ENCODE measurements at places on chromosomes 1 and 21.
A peak's percentile ranks its signal among the peaks of the same experiment; 100 is the strongest.

DNA sequence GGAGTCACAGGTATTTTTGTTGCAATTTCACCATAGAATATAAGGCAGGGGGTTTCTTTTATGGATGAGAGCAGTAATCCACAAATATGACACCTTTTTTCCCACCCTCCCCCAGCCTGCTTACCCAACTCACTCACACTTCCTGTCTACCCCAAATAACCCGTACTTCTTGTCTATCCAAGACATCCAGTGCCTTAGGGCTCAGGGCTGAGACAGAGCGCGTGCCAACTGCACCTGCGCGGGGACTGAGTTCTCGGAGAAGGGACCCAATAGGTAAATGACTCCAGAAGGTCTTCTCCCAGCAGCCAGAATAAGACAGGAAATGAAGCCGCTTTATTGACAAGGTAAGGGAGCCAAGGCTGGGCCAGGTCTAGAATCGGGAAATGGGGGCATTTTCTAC lies 369.1 kb downstream of the SIPA1L2 start:
- DNase-seq: no peak

- DNase-seq: no peak
Measured at GRCh38 chr1:31633117-31633516, 11.6 kb downstream of the PEF1 start.

GRCh38 chr1:200139661-200140250 lies 112.2 kb downstream of the NR5A2 start:
- no peak for DNase-seq

DNA sequence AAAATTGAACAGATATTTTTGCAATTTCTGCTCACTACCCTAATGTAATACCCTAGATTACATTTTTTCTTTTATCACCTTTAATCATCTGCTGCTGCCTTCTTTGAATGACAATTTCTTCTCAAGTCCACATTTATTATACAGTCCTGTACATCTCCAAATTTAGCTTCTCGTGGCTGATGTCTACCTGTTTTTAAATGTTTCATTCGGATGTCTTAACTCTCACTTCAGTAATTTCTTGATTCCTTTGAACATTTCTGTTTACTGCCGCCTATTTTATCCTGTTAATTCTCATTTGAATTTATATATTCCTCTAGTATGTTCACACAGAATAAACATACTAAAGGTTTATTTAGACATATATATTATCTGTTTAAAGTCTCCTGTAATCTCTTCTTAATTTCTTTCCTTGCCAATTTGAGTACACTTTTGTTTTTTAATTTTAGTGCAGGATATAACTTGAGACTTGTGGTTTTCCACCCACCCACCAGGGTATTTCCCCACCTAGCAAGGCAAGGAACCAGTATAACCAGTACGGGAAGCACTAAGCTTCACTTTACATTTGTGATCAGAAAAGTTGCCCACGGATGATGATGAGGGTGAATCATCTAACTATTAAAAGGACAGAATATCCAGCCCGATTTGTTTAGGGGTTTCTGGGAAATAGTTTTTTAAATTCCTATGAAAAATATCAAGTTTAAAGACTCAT lies 12.7 kb downstream of the INSL5 start:
- no peak for DNase-seq

DNA sequence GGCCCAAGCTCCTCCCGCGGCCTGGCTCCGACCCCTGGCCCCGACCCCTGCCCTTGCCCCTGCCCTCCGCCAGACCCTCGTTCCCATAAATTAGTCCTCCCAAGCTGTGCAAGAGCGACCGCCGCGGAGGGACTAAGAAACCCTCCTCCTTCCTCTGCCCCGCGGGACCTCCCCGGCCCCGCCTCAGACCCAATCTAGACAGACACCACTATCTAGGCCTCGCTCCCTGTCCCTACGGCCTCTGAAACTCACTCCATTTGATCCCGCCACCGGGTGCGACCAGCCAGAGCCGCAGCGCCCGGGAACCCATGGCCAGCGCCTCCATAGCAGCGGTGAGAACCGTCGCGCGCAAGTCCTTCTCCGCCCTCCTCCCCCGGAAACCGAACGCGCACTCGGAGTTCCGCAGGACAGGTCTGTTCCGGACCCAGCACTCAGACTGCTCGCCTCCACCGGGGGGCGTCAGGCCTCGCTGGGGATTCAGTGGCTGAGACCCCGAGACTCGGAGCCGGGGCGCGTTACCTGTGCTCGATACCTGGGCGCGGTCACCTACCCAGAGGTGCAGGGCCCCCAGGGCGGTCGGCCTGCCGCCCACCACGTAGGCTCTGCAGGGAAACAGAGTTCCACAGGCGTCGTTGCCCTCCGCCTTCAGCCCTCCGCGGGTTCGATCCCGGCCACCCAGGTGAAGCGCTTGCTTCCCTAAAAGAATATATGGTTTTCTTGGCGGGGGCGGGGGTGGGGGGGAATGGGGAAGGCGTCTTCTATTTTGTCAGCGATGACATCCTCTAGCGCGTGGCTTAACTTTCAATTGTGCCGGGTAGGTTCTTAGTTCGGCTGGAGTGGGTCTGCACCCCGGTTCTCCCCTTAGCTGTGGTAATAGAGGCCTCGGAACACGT lies at the start of gene MRPL39:
Gene MRPL39, minus strand, starts transcription at position 331 of the 893 bp plus-strand sequence. Its CDS starts 6 bp downstream, at position 325.
- DNase-seq: peak; percentile 85

- DNase-seq: no peak
Measured at GRCh38 chr1:242886137-242886536, 361.6 kb upstream of the PLD5 start.

- no peak for DNase-seq
Measured at GRCh38 chr1:153934746-153935145, 11.8 kb downstream of the DENND4B start.

DNA sequence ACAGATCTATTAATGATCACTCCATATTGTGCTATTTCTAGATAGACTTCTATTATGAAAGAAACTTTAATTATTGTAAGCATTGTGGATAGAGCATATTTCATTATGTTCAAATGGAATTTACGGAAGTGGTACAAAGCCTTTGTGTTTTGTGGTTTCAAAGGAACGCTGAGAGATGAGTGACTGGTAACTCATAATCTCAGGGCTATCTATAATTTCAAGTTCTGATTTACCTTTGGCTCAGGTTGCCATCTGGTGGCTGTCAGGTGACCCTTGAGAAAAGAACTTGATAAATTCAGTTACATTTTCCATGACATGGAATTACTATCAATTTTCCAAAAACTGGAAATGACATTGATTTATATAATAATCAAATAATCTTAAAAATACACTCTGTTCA lies 12.2 kb downstream of the NTNG1 start:
- no peak for DNase-seq

DNA sequence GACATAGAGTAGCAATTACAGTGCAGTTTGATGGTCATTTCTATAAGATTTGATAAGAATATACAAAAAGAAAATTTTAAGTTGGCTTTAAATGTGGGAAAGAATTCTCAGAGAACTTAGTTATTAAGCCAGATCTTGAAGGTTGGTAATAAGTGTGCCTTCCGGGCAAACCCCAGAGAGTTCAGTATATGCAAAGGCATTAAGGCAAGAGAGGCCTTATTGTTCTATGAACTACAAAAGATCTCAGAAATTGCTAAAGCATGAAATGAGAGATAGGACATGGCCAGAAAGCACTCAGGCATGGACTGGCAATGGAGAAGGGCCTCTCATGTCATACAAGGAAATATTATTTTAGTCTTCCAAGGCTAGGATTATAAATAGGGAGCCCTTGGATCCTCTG lies 390.2 kb upstream of the C1orf87 start:
- DNase-seq: no peak

DNA sequence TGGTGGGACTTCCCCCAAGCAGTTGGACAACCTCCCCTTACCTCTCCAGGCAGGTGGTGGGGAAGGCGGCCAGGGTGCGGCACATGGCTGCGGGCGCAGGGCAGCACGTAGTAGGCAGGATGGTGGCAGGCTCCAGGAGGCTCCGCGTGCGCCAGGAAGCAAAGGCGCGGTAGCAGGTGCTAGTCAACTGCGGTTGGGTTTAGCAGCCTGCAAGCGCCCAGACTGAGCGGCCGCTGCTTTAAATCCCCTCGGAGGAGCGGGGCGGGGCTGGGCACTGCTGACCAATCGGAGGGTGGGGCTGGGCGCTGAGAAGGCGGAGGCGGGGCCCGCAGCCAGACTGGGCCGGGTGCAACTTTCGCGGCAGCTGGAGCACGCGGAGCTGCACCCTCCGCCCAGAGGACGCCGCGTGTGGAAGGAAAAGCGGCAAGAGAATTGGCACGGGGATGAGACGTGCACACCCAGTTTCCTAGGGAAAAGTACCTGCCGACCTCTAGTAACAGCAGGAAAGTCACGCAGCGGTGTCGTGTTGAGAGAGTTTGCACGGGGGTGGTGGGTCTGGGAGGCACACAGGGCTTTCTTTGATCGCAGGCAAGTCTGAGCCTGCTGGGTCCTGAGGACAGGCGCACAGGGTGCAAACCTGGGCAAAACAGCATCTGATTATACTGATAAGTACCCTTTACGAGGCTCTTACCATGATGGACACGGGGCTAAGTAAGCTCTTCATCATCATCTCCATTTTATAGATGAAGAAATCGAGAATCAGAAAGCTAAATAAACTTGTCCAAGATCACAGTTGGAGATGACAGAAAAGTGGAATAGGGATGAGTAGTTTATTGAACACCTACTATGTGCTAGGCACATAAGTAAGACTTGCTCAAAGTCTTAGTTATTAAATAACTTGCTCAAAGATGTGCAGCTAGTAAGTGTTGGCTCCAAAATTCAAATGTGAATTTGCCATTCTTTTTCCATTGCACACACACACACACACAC lies at the start of gene RGS16:
Gene RGS16, minus strand, starts transcription at position 215 of the 990 bp plus-strand sequence. Its CDS starts 130 bp downstream, at position 85.
- DNase-seq: peak; percentile 97

DNA sequence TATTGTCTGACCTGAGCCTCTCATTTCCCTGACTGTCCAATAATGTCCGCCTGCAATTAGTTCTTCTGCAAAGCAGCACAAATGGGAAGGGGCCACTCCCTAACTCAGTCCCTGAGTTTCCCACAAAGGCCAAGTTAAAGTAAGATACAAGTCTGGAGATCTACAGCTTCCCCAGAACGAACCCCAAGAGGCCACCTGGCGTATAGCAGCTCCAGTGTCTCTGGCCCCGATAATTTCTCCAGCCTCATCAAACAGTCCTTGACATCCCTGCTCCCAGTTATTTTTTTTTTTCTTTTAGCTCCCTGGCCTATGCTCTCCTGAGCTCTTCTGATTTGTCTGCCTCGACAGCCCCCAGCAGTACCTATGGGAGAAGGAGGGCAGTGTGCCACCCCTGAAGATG lies 8.1 kb upstream of the ACKR1 start:
- DNase-seq: no peak

GRCh38 chr1:247448107-247448791 lies 9.7 kb downstream of the OR2B11 start:
- peak; percentile 65 for DNase-seq

- DNase-seq: peak; percentile 96
Measured at GRCh38 chr1:173429471-173430402, 47.4 kb upstream of the PRDX6 start.

DNA sequence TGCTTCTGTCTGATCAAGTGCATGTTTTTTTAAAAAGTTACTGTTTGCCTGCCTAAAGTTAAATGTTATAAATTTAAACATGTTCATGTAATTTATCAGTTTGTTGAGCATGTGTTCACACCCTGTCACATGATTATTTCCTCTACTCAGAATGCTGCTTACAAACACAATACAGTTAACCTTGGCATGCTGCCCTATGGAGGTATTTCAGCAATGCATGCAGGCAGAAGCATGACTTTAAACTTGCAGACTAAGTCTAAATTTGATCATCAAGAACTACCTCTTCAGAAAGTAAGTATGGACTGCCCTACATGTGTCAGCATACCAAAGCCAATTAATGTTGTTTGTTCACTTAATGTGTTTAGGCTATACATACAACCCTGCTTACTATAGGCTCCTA lies 161.6 kb downstream of the LRRC40 start:
- no peak for DNase-seq

DNA sequence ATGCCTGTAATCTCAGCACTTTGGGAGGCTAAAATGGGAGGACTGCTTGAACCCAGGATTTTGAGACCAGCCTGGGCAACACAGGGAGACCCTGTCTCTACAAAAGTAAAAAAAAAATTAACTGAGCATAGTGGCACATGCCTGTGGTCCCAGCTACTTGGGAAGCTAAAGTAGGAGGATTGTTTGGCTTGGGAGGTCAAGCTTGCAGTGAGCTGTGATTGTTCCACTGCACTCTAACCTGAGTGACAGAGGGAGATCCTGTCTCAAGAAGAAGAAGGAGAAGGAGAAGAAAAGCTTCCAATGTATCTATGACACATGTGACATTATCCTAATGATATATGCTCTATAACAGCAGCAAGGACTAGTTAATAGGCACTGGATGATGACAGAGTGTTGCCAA lies 20.1 kb upstream of the ARHGAP29 start:
- DNase-seq: no peak

DNA sequence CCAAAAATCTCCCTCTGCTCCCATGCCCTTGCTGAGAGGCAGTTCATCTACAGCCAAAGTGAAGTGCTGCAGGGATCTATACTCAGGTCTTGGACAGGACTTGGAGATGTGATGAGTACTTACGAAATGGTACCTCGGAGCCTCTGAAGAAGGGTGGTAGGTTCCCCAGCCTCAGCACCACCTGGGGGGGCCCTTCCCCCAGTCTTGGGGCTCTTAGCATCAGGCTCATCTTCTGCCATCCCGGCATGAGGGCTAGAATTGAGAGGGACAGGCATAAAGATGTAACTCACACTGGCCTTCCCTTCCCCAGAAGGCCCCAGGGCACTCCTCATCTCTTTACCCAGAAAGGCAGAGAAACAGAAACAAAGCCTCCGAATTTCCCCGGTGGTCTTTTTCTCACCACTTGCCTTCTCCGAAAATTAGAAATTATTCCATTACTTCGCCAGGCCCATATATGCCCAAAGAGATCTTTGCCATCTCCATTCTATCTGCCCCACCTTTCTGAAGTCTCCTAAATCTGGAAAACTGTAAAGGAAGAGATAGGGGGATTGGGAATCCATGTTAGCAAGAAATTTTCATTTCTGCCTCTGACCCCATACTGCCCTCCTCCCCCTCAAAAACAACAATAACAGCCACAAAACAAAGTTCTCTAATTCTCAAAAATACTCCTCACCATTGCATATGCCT lies 827 bp downstream of the RFX5 start:
- no peak for DNase-seq

- no peak for DNase-seq
Measured at GRCh38 chr1:182596934-182597333, 7.3 kb downstream of the RGS16 start.

- no peak for DNase-seq
Measured at GRCh38 chr1:161033751-161034150, 5.0 kb downstream of the TSTD1 start.

GRCh38 chr1:105793536-105794146 lies 1262.8 kb upstream of the PRMT6 start:
- DNase-seq: peak; percentile 41

- DNase-seq: no peak
Measured at GRCh38 chr1:85849660-85850059, 141.4 kb upstream of the ZNHIT6 start.

- DNase-seq: no peak
Measured at GRCh38 chr1:226990133-226990716, 50.1 kb downstream of the COQ8A start.

GRCh38 chr1:8423692-8424538 lies 106.0 kb downstream of the SLC45A1 start:
- DNase-seq: peak; percentile 37

- no peak for DNase-seq
Measured at GRCh38 chr21:42962380-42963007, 11.9 kb upstream of the PKNOX1 start.

Data from posterior cingulate gyrus (tissue), 11 donors.